ENCODE measurements at places on chromosomes 11 and 22.

- DNase-seq, result no peak
Measured at GRCh38 chr11:57379732-57380131, 1.2 kb downstream of the PRG3 start.

DNA sequence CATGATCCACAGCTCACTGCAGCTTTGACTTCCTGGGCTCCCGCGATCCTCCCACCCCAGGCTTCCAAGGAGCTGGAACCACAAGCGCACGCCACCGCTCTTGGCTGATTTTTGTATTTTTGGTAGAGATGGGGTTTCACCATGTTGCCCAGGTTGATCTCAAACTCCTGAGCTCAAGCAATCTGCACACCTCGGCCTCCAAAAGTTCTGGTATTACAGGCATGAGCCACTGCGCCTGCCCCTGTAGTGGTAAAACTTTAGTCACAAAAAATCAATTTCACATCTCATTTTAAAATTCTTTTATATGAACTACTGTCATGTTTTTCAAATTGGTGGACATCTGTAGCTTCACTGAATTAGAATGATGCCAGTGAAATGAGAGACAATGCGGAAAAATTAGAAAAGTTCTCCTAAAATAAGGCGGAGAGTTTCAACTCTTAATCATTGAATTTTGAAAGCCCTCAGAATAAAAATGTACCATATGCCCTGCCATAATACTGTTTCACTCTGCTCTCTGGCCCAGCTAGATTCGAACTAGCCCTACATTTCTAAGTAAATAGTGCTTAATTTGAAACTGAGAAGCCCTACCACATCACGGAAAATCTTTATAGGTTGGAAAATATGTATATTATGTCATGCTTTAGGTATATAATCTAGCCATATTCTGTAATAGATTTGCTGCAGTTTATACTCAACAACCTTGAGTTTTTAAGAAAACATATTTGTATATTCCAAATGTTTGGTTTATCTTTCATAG is 78.7 kb downstream of the HORMAD2 start:
- DNase-seq, result no peak

- no peak for DNase-seq
Measured at GRCh38 chr11:279966-280705, 1.9 kb downstream of the NLRP6 start.

GRCh38 chr11:77497368-77497767 is 23.5 kb upstream of the PAK1 start:
- DNase-seq, result no peak

DNA sequence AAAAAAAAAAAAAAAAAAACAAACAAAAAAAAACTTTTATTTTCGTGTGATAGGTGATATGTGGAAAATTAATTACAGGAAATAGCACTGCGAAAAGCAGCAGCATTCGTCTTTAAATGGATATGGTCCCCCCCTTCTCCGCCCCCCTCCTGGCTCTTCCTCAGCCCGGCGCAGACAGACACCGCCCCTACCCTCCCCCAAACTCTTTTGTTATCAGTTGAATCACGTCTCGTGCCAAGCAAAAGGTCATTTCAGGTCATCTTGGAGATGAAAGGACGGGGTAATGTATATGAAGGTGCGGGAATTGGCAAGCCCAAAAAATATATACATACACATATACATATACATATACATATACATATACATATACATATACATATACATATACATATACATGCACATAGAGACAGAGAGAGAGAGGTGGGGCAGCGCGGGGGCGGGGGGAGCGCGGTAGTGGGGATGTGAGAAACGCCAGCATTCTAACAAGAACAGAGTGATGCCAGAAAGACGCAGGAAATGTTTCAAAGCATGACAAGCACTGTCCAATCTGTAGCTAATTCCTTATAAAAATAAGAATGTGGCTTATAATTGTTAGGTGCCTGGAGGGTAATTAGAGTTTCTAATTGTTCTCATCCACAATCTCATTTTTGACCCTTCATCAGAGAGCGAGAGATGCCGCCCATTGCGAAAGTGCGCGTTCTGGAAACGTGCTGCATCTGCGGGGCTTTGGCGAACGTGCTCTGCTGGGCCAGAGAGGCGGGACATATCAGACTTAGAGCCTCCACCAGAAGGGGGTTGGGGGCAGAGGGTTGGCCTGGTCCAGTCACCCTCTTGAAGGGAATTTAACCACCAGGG is 214.5 kb upstream of the UBASH3B start:
- no peak for DNase-seq

DNA sequence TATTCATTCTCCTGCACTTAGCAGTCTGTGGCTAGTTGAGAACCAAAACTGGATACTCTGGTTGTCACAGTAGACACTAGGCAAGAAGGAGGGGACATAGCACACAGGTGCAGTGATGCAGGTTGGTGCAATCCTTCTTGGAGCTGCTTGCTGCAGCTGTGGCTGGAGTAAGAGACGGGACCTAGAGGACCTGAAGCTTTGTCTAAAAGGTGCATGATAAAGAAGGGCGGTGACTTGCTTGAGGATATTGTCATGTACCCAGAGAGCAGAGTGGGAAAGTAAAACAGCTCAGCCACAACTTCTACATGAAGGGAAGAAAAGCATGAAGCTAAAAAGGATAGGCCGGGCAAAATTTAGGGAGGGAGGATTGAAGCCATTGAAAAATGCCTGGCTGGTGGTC is 304.1 kb upstream of the KIRREL3 start:
- DNase-seq, result no peak

GRCh38 chr11:556662-557256 is 3.8 kb downstream of the LMNTD2 start:
- DNase-seq, result no peak

- no peak for DNase-seq
Measured at GRCh38 chr11:61120099-61120705, 17.9 kb downstream of the CD5 start.

DNA sequence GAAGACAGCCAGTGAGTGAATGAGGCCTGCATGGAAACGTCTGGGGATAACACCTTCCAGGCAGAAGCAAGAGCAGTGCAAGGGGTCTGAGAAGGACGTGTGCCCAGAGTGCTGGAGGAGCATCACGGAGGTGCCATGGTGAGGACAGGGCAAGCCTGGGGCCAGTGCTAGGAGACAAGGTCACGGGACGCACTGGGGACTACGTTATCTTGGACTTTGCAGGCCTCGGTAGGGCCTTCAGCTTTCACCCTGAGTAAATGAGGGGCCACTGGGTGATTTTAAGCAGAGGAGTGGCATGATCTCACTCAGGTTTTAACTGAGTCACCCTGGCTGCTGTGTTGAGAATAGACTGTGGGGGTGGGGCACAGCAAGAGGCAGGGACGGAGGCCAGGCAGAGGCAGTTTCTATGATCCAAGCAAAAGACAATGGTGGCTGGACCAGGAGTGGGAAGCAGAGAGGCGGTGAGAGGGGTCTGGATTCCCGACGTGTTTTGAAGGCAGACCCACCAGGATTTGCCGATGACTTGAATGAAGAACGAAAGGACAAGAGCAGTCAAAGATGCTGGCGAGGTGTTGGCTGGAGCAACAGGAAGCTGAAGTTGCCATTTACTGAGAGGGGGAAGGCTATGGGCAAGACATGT is 102.7 kb upstream of the PARVA start:
- no peak for DNase-seq

DNA sequence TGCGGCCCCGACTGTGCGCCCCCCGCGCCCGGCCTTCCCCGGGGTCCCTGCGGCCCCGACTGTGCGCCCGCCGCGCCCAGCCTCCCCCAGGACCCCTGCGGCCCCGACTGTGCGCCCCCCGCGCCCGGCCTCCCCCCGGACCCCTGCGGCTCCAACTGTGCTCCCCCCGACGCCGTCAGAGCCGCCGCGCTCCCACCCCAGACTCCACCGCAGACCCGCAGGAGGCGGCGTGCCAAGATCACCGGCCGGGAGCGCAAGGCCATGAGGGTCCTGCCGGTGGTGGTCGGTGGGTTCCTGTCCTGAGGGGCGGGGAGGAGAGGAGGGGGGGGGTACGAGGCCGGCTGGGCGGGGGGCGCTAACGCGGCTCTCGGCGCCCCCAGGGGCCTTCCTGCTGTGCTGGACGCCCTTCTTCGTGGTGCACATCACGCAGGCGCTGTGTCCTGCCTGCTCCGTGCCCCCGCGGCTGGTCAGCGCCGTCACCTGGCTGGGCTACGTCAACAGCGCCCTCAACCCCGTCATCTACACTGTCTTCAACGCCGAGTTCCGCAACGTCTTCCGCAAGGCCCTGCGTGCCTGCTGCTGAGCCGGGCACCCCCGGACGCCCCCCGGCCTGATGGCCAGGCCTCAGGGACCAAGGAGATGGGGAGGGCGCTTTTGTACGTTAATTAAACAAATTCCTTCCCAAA is 3.1 kb downstream of the DRD4 start:
- DNase-seq, result no peak

DNA sequence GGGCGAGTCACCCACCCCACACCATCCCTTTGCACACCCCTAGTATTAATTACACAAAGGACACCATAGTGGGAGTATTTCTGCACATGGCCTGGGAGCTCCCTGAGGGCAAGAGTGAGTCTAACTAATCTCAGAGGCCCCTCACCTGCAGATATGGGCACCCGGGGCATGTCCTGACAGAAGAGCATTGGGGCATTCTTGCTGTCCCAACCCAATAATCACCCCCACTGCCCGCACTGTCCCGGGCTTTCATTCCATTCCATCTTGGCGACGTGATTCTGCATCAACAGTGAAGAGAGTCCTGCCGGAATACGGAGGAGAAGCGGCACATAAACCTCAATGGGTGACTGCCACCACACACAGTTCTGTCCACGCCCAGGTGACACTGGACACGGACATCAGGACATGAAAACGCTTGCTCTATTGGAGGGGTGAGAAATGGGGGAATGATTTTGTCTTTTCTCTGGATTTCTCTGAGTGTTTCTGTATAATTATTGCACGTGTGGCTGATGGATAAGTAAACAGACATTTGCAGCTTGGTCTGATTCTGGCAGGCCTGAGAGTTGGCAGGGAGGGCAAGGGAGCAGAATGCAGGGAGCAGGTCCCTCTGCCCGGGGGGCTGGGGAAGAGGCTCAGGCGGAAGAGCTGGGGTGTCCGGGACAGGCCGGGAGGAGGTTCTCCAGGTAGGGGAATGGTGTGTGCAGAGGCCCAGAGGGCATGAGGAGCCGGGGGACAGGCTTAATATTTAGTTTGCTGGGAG is 38.2 kb downstream of the SCUBE1 start:
- DNase-seq, result no peak

GRCh38 chr22:19224985-19225384 is 46.4 kb upstream of the SLC25A1 start:
- no peak for DNase-seq

GRCh38 chr11:11755871-11756270 is 85.9 kb upstream of the USP47 start:
- DNase-seq, result no peak

GRCh38 chr11:40513281-40513680 is 946.2 kb downstream of the LRRC4C start:
- DNase-seq, result no peak

DNA sequence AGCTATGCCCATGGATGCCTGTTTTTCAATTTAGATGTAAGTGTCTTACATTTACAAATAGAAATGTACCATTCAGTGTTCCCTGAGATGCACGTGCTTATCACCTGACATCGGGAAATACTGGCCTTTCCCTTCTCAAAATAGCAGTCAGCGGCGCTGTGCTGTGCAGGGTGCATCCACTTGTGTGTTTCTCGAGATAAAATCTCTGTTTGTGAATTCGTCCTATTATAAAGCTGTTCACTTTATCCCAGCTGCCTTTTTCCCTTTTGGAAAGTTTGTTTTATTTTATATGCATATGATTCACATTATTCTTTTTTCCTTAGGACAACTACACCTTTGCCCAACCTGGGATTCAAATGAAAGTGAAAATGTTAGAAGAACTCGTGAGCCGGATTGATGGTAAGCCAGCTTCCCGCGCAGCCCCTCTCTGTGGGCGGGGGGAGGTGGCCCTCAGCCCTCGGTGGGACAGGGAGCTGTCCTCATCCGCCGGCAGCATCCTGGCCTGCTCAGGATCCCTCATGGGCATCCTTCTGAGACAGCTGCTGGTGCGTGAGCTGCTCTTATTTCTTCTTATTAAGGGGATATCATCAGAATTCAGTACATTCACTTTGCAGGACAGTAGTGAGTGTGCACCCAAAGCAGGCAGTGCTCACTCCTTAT is 235.0 kb downstream of the TBC1D22A start:
- DNase-seq, result no peak

GRCh38 chr11:66570079-66570849 is 1.9 kb upstream of the CTSF start:
- no peak for DNase-seq

GRCh38 chr11:19906126-19906525 is 193.5 kb downstream of the NAV2 start:
- no peak for DNase-seq

GRCh38 chr11:31817054-31817620 is 6.0 kb upstream of the PAX6 start:
- no peak for DNase-seq

GRCh38 chr11:122082205-122082604 is 33.8 kb downstream of the BLID start:
- DNase-seq, result no peak

- DNase-seq, result no peak
Measured at GRCh38 chr11:108144615-108145014, 23.2 kb downstream of the ACAT1 start.

- no peak for DNase-seq
Measured at GRCh38 chr11:12097219-12097618, 13.2 kb upstream of the MICAL2 start.

GRCh38 chr22:39815932-39816331 is 77.6 kb downstream of the ENTHD1 start:
- DNase-seq, result no peak

- DNase-seq, result no peak
Measured at GRCh38 chr11:113160808-113161124, 153.6 kb upstream of the TTC12 start.

GRCh38 chr22:25021976-25022711 is 69.6 kb downstream of the KIAA1671 start:
- DNase-seq, result no peak

GRCh38 chr11:16977136-16977993 is 36.8 kb downstream of the PLEKHA7 start:
- DNase-seq, result no peak

GRCh38 chr11:43751726-43752125 is 71.2 kb downstream of the HSD17B12 start:
- no peak for DNase-seq

GRCh38 chr11:76978239-76978638 is 56.0 kb upstream of the B3GNT6 start:
- no peak for DNase-seq

DNA sequence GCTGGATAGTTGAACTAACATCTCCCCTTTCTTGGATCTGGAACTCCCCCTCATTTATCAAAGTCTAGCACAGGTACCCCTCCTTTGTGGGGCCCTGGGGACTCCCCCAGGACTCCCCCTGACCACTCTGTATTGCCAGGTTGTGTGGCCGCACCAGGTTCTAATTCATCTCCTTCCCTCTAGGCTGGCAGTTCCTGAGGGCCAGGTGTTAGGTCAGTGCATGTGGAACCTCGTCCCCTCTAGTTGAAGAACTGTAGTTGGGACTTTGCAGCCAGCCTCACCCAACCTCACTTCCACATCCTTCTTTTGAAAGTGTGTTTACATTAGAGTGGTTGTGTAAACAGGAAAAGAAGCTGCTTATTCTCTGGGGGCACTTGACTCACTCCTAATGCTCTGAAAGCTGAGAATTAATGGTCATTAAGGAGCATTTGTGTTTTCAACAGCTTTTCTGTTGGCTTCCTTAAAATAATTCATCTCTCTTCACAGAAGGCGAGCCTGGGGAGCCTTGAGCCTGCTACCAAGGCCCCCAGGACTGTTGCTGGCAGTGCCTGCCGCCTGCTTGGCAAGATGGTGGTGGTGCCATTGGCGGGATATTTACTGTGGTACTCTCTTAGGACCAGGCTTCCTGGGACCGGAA is 11.8 kb downstream of the UPB1 start:
- DNase-seq, result no peak

Measured in cortex of kidney (tissue), 1 donor.